Left kidney (tissue), 8 donors: ENCODE measurements at places on chromosomes 16 and 17. TPM values are rescaled to one million over a fixed set of nuclear protein-coding genes. Genes with fewer than 3 reads are reported as not detected.

DNA sequence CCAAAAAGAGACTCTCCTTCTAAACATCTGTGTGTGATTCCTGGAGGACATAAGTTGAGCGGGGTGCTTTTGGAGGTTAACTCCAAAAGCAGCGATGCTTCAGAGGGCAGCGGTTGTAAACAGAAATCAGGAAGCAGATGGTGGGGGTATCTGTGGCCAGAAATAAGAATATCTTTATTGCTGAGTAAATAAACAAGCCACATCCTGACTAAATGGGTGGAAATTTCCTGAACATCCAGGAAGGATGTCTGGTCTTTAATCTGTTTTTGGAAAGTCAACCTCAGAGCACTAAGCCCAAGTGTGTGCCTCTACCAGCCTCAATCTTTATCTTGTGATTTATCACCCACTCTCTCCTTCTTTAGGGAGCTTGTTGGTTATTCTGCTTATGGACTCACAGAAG lies 123.3 kb downstream of the CDH13 start:
- no peak for DNase-seq

- no peak for DNase-seq
These were observed 3.0 kb upstream of the KRT15 start for GRCh38 chr17:41521574-41522261.

- no peak for DNase-seq
These were observed 13.8 kb upstream of the CDRT15L2 start for GRCh38 chr17:20565711-20566110.

DNA sequence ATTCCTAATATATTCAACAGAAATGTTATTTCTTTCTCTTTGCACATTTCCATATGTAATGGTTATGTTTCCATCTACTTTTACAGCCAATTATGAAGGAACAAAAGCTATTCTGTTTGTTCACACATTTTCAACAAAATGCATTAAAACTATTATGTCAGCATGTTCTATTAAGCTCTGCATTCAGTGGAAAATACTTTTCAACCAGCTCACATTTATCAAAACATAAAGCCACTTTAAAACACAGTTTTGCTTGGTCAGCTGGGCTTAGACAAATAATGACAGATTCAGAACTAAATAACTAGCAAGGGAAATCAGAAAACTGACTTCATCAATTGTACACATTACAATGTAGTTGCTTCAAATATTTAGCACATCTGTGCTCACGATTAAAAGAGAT lies 6.9 kb downstream of the SALL1 start:
- no peak for DNase-seq

DNA sequence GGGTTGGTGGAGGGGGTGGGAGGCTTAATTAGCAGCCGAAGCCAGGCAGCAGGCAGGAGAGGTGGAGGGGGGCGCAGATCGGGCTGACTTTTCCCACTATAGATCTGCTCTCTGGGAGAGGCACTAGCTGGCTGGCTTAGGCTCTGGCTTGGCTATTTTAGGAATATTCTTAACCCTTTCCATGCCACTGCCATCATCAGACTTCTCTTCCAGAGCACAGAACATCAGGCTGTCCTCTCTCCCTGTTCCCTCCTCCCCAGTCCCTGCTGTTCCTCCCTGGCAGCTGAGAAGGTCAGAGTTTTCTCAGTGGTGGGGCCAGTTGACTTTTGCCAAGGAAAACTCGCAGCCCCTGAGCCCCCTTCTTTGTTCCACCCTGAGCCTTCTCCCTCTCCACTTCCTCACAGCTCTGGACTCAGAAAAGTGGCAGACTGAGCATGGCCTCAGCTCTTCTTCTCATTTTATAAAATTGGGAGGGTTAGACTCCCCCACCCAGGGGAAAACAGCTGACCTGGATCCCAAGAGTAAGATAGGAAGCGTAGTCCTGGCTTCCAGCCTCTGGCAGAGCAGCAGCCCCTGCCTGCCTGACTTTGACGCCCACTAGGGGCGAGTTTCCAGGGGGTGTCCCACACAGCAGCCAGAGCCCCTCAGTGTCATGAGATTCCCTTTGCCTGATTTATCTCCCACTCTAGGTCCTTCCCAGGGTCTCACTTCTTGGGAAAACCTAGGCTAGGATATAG lies 9.9 kb upstream of the C1QL1 start:
- no peak for DNase-seq

GRCh38 chr16:64745258-64745930 lies 376.5 kb downstream of the CDH11 start:
- DNase-seq: no peak

GRCh38 chr17:63911657-63912100 lies 621 bp upstream of the CSHL1 start:
- DNase-seq: no peak

- DNase-seq: no peak
These were observed 6.4 kb downstream of the GRN start for GRCh38 chr17:44351464-44351863.

DNA sequence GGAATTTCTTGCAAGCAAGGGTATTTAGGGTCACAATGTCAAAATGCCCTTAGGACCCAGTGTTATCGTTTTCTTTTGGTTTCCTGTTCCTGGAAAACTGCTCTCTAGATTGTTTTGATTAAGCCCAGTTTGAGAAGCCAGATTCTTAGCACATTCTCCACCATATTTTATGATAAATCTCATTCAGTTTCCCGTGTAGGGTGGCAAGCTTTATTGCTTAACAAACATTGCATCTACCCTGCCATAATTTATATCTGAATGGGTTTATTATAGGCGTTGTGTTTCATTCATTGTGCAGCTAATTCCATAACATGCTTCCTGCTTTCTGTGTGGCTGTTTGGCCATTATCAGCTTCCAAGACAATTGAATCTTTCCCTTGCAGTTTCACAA lies 389.1 kb upstream of the DYNLRB2 start:
- DNase-seq: no peak

- DNase-seq: no peak
These were observed 24.8 kb downstream of the RPGRIP1L start for GRCh38 chr16:53678756-53679343.

- no peak for DNase-seq
These were observed 35.9 kb downstream of the CBFA2T3 start for GRCh38 chr16:88940862-88941817.

DNA sequence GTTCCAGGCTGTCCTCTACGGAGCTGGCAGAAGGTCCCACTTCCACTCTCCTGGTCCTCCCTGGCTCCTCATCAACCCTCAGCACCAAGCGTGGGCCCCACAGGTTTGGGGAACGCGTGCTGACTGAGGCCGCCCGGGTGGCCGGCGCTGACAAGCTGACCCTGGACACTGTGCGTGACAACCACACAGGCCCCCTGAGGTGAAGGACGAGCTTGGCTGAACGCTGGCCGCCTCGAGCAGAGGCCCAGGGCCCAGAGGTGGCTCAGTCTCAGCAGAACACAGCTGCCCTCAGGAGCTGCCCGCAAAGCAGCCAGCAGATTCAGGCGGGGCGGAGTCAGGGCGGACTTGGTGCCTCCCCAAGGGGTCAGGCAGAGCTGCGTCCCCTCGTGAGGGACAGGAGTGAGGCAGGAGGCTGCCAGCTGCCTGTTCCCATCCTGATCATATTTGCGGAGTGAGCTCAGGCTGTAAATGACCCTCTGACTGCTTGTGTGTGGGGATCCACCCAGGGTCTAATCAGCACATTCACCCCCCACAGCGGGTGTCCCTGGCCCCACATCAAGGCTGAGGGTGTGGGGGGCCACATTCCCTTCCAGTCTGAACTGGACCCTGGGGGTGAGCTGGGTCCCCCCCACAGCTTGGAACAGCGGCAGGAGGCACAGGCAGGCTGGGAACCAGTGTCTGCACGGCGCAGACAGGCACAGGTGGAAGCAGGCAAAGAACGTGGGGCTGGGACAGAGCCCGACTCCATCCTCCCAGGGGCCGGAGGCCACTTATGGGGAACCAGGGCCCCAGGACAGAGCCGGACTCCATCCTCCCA lies 105.1 kb upstream of the METRNL start:
- DNase-seq: no peak

DNA sequence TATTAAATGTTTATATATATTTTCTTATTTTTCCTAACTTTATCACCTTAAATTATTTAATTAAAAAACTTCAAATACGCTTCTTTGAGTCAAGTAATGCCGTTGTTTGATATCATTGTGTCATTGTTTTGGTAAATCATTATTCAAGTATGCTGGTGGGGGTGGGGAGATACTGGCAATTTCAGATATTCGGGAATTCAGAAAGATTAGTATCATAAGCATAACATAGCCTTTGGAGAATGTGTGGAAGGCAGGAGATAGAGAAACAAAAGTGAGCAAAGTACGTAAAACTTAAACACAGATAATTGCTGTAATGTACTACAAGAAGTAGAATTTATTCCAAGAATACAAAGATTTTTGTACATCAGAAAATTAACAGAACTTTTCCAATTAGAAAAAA lies 49.8 kb downstream of the TANC2 start:
- no peak for DNase-seq

- DNase-seq: no peak
These were observed 69.4 kb downstream of the CCDC182 start for GRCh38 chr17:57675427-57676387.

DNA sequence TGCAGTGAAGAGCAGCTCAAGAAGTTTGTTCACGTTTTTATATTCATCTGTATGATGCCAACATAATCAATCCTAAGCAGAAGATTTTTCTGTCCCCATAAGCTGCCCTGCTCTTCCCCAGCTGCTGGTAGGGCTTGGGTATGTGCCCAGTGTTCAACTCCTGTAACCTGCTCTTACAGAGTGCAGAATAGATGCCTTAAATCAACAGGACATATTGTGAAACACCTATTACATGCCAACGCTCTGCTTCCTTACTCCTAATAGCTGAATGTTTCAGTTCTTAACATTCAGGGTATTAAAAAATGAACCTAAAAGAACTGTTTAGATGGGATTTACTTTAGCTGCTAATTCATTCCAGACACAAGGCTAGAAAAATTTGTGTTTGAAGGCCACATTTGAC lies 190.9 kb downstream of the HS3ST3A1 start:
- no peak for DNase-seq

GRCh38 chr16:19506965-19507364 lies 14.9 kb downstream of the GDE1 start:
- DNase-seq: no peak

GRCh38 chr17:17064322-17064721 lies 22.1 kb downstream of the MPRIP start:
- no peak for DNase-seq

DNA sequence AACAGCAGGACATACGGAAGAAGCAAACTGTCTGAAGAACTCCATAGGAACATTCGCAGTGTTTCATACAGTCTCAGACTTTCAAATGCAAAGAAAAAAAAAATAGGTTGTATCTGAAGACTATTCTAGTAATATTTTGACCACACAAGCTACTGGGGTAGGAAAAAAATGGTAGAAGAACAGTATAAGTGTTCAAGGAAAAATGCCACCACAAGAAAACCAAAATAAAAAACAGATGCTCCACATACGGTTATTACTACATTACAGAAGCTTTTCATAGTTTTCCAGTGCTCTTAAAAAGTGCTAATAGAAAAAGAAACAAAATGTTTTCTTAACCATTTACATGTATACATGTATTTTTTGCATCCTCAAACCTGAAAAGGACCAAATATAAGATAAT lies 3.7 kb downstream of the NCOR1 start:
- no peak for DNase-seq

GRCh38 chr17:83079766-83080578 lies 563 bp downstream of the METRNL start:
- DNase-seq: no peak

DNA sequence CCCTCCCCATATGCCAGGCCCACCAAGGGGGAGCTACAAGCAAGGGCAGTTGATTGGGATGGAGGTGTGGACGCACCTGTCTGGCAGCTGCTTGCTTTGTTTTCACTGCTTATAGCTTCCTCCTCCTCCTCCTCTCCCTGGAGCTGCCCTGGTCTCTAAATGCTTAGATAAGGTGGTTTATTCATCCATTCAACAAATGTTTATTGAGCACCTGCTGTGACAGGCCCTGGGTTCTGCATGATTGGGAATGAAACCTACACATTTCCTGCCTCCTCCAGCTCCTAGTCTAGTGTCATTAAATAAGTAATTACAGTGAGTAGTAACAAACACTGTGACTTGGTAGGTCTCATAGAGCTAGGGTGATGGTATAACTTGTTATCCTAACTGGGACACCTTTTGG lies 17.4 kb upstream of the MAP3K14 start:
- DNase-seq: no peak

- DNase-seq: peak; percentile 66
These were observed 3.7 kb upstream of the CNP start for GRCh38 chr17:41962768-41963434.

- DNase-seq: no peak
These were observed 72.7 kb upstream of the GAS7 start for GRCh38 chr17:10271106-10271562.

- DNase-seq: no peak
These were observed 67.9 kb downstream of the PRMT7 start for GRCh38 chr16:68378436-68379415.

Gene RNU2-1
- not detected for polyA plus RNA-seq

Gene FGF11
- polyA plus RNA-seq: 6.1 TPM

Gene NAGPA
- polyA plus RNA-seq: 12.2 TPM

Gene KRT12
- 0.37 TPM for polyA plus RNA-seq

Gene RAB40C
- 17.3 TPM for polyA plus RNA-seq

Gene TVP23A
- polyA plus RNA-seq: 4.5 TPM

Gene ZNF385C
- 9.6 TPM for polyA plus RNA-seq

Gene SLC35B1
- polyA plus RNA-seq: 83.3 TPM

Gene HEXIM2
- 11.3 TPM for polyA plus RNA-seq

Gene PYCARD
- polyA plus RNA-seq: 7.3 TPM

Gene NHLRC4
- polyA plus RNA-seq: 4.7 TPM

Gene SRRM2
- 820 TPM for polyA plus RNA-seq
